Erythroblast (primary cell): ENCODE measurements at places on chromosomes 2 and 18.

- no peak for DNase-seq
Measured at GRCh38 chr2:219010162-219010756, 17.0 kb upstream of the CRYBA2 start.

GRCh38 chr2:237731663-237732062 is 66.9 kb upstream of the RBM44 start:
- no peak for DNase-seq

GRCh38 chr2:68044099-68044498 is 18.7 kb downstream of the C1D start:
- DNase-seq: no peak

GRCh38 chr2:3602553-3603339 is 7.8 kb downstream of the COLEC11 start:
- DNase-seq: no peak

DNA sequence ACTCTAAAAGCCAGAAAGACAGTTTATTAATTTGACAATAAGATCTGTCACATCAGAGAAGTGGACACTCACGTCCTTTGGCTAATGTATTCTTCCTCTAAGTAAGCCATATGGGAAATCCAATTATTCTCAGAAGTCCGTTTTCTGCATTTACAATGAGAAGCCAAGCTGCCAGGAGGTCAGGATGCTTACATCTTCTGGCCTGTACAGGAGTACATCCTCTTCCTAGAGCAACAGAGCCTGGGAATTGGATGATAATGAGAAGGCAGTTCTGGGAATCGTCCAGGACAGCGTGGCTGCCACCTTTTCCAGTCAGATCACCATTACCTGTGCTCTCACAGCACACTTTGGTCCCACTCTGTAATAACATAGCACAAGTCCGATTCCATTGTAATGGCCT is 5.2 kb downstream of the RAPGEF4 start:
- no peak for DNase-seq

DNA sequence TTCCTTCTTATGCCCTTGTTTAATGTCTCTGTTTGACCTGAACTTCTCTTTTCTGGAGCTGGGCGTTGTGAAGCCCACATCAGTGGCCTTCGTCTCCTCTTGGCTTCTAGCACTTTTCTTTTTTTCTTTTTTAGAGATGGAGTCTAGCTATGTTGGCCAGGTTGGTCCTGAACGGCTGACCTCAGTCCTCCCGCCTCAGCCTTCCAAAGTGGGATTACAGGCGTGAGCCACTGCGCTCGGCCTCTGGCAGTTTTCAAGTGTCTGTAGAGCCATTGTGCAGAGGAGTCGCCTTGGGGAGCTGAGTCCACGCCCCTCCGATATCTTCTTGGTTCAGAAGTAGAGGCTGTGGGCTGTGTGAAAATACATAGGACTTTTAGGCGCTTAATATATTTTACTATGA is 36.5 kb downstream of the ZNF532 start:
- no peak for DNase-seq

GRCh38 chr2:111175615-111176014 is 54.9 kb downstream of the BCL2L11 start:
- DNase-seq: no peak

- no peak for DNase-seq
Measured at GRCh38 chr2:198587240-198587639, 782.8 kb downstream of the PLCL1 start.
